ENCODE measurements at places on chromosomes 3 and 15.

DNA sequence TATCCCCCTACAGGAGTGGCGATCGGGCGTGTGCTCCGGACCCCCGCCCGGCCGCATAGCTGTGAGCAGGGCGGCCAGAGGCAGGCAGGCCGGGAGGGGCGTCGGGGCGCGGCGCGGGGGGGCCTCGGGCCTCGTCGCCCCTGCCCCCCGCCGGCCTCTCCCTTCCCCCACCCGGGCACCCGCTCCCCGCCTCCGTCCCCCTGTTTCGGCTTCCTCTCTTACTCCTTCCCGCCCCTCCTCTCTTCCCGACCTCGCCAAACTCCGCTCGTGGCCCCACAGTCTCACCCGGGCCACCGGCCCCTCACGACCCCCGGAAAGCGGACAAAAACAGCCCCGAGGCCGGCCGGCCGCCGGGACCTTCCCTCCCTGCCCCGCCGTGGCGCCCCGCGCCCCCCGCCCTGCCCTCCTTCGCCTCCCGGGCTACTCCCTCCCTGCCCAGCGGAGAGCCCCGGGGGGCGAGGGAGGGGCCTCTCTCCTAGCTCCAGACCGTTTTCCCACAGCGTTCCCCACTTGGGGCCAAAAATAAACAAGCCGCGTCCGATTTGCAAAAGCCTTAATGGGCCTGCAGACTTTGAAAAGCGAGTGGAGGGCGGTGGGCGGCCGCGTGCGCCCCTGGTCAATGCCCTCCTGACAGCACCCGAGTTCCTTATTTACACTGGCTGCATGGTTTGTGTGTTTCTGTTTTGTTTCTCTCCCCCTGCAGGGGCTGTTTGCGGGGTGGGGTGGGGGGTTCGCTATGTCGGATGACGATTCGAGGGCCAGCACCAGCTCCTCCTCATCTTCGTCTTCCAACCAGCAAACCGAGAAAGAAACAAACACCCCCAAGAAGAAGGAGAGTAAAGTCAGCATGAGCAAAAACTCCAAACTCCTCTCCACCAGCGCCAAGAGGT, 1.0 kb downstream of the UBE2E1 start:
- peak; percentile 33 for DNase-seq

- DNase-seq: no peak
These were observed 4.6 kb downstream of the FAM174B start for GRCh38 chr15:92650966-92651365.

GRCh38 chr3:145900056-145900829, 260.7 kb downstream of the PLOD2 start:
- no peak for DNase-seq

GRCh38 chr3:87197531-87197930, 29.6 kb upstream of the CHMP2B start:
- DNase-seq: no peak

DNA sequence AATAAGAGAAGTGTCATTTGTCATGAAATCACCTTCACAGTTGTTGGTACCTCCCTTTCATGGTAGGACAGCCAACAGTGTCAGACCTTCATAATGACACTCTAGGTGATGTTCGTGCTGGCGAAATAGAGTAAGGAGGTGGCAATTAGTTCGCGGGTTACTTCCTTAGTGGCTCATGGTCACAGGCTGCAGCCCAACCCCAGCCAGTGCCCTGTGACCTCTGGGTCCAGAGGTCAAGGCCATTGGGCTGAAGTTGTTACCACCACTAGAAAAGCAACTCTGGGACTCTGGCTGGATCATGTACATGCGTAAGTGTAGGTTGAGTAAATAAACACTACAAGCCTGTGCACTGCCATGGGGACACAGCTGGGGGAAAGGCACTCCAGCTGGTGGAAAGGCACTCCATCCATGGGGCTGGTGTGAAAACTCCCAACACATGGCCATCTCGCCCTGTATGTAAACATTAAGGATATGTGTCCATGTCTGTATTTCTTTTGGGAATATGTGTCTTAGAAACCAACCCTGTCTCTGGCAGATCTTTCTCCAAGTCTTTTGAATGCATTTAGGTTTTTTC, 106.7 kb downstream of the RYK start:
- DNase-seq: no peak

DNA sequence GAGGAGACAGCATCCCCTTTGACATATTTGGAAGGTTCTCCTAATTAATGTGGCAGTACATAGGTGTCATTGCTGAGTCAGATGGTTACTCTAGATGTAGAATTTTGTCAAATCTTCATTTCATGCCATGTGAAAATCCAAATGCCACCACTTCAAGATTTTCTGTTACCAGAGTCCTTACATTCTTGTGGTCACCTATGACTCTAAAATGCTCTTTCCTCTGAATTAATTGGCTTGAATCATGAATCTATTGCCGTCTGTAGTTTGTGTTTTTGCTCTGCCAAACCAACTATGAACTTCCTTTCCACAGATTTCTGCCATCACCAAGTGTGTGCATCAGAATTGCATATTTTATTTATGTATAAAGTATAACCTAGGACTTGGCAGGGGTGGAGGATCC, 269.4 kb upstream of the ZPLD1 start:
- peak; percentile 10 for DNase-seq

GRCh38 chr3:180408654-180409053, 193.3 kb upstream of the TTC14 start:
- no peak for DNase-seq
